Germinal center (tissue), 1 donor: ENCODE measurements at places on chromosomes 1 and 21.
A peak's percentile ranks its signal among the peaks of the same experiment; 100 is the strongest.

GRCh38 chr1:20124456-20125057, 5.2 kb upstream of the PLA2G2D start:
- DNase-seq, result no peak

DNA sequence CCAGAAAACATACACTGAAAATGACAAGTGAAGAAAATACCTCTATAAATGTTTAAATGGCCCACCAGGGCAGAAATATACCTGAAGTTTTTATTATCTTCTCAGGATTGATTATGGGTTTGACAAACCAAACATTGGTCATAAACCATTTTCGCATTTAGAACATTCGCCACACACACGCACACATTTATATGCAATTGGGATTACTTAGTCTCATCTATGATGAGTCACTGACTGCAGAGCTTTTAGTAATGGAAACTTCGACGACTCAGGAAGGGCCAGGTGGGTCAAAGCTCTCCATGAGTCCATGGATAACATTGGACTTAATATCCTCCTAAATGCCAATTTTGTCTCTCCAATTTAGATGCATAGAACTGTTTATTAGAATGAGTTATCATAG, 16.9 kb downstream of the NRDC start:
- no peak for DNase-seq

GRCh38 chr1:201501144-201501543, 5.8 kb downstream of the CSRP1 start:
- no peak for DNase-seq

DNA sequence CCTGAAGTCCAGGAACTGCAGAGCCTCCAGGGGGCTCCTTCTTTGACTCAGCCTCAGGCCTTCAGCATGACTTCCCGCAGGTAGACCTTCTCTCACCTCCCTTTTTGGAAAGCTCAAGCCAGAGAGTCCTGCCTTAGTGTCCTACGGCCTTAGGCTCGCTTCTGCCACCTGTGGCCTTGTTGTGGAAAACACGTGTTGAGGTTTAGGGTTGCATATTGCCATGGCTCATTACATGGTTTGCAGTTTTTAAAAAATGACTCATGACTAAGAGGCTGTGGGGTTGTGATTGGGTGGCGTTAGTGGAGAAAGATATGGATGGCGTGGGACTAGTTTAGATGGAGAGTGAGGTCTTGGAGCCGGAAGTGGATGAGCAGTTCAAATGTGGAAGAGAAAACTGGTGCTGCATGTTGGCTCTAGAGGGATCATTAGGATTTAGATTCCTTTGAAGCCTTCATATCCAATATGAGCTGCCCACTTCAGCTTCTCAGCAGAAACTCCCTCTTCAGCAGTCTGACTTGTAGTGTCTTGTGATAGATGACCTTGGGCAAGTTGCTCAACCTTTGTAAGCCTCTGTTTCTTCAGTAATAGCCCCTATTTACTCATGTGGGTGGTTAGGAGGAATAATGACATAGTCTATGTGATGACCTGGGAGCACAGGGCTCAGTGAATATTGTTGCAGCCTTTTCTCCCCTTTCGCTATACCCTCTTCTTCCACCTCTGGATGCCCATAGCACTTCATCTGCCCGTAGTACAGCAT, 6.5 kb upstream of the FGGY start:
- DNase-seq, result peak; percentile 30

DNA sequence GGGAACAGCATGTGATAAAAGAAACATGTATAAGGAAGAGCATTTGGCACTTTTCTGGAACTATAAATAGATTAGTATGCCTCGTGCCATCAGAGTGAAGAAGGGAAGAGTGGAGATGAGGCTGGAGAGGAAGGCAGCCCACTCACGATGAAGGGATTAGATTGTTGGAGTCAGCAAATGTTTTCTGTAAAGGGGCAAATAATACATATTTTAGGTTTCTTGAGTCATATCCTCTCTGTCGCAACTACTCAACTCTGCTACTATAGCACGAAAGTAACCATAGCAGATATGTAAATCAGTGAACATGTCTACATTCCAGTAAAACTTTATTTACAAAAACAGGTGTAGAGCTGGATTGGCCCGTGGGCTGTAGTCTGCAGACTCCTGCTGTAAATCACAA, 147.8 kb downstream of the TENT5C start:
- no peak for DNase-seq

- peak; percentile 53 for DNase-seq
Observed at GRCh38 chr1:182616130-182617013, 12.2 kb upstream of the RGS16 start.

DNA sequence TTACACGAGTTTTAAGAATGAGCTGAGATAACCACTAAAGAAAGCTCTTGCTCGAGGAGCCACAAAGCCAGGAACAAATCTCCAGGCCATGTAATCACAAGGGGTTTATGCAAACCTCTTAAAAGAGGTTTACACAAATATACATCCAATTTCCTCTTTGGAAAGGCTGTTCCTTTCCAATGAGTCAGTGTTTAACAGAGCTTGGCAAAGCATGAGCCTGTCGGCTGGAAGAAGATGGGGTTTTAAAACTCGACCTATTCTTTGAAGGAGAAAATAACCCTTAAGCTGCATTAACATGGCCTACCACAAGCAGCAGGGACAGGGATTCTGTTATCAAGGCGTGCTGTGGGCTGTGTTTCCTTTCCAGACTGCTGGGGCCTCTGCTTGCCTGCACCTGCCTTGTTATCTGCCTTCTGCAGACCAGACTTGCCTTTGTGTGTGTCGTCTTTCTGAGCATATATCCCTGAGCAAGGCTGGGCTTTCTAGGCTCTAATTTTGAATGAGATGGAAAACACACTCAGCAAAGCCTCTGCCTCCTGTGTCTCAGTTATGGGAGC, 40.6 kb upstream of the CYP2J2 start:
- DNase-seq, result no peak

DNA sequence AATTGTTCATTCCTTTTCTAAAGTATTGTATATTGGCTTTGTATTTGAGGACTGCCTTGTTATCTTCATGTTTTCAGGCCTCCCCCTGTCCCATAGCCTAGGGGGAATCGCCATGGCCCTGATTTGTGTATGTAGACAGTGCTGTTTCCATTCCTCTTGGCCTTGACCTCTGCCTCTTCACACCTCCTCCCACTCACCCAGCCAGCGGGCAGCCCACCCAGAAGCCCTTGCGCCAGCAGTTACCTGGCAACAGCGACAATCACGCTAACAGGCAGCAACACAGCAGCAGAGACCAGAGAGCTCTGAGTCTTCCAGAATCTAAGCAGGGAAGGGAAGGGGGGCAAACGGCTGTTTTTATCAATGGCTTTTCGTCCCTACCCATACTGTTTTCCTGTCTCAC, 50.0 kb upstream of the NPL start:
- no peak for DNase-seq

- DNase-seq, result no peak
Observed at GRCh38 chr21:36966821-36967768, 626 bp upstream of the HLCS start.

GRCh38 chr1:115685029-115685705, 43.4 kb downstream of the VANGL1 start:
- no peak for DNase-seq

DNA sequence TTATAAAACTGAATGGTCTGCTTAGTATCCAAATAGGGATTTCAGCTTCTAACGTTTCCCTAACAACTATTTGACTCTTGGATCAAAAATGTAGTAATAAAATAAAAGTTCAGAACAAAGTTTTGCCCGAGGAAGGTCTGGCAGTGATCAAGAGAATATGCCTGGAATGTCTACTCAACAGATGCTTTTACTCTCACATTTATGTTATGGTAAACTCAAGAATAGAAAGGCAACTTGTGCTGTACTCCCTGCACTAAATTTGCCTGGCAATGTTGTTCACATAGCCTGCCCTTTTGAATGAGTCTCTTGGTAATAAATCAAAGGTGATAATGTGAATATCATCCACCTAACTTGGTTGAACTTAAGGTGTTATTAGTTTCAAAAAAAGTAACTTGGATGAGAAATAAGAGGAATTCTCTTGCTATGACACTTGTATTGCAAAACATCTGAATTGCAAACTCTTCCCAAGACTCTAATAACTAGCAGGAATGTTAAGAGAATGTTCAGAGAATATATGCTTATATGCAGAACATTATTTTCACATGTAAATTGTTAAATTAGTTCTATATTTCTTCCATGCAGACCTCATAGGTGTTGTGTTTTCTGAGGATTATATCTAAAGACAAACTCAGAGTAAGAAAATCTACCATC, 215.8 kb downstream of the COL24A1 start:
- no peak for DNase-seq

GRCh38 chr21:31772674-31773555, 41.0 kb upstream of the SCAF4 start:
- peak; percentile 74 for DNase-seq

- no peak for DNase-seq
Observed at GRCh38 chr21:42225571-42226155, 6.7 kb downstream of the ABCG1 start.

- no peak for DNase-seq
Observed at GRCh38 chr21:43311301-43311817, 115.6 kb downstream of the SIK1 start.

- no peak for DNase-seq
Observed at GRCh38 chr1:3431266-3431665, 23.2 kb upstream of the ARHGEF16 start.

DNA sequence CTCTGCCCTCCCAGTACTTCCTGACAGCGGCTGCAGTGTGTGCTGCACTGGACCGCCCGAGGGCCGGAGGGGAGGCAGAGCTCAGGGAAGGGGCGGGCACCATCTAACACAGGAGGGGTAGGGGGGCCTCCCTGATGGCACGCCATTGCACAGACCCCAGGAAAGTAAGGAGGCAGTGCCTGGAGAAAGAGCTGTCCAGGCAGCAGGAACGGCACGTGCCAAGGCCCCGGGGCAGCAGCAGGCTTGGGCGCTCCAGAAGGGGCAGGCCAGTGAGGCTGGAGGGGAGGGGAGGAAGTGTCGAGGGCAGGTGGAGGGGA, 110.7 kb downstream of the CRYAA start:
- DNase-seq, result no peak

DNA sequence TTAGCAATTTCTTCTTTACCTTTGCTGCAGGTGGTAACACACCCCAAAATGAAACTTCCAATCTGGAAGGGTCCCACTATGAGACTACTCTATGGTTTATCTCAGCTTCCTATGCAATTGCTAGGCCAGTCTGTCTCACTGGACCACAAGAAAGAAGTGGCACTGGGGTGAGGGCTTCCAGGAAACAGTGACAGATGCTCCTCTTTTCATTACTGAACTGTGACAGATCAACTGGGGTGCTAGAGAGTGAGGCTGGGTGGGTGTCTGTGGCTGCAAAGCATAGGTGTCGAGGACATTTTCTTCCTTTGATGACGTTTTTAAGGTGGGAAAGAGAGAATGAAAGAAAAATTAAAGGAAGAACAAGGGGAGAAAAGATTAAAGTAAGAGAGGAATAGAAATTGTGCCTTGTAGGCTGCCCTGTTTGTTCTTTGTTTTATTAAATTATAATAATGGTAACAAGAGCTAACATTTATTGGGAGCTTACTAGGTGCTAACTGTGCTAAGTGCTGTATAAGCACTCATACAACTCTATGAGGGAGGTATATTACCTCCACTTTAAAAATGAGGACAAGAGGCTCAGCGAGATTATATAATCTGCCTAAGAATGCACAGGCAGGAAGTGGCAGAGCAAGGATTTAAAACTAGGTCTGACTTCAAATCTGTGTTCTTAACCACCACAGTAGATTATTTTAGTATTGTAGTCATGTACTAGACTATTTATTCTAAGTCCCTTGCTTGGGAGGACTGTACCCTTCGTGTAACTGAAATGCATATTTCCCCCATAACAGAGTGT, 27.8 kb upstream of the DMRTA2 start:
- DNase-seq, result no peak

DNA sequence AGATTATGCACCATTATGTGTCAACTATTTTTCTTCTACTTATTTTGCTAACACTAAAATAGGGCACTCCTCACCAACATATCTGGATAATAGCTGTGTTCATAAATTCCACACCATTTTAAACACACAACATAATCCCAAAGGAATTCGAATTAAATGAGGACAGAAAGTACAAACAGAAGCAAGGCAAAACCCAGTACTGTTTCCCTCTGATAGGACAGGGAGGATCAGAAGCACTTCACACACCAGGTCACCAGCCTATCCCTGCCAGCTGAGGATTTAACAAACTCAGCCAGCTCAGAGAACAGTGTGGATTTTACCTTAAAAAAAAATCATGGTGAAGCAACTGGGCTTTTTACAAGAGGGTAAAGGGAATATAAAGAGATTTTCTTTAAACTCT, 20.0 kb downstream of the CRYZ start:
- no peak for DNase-seq

DNA sequence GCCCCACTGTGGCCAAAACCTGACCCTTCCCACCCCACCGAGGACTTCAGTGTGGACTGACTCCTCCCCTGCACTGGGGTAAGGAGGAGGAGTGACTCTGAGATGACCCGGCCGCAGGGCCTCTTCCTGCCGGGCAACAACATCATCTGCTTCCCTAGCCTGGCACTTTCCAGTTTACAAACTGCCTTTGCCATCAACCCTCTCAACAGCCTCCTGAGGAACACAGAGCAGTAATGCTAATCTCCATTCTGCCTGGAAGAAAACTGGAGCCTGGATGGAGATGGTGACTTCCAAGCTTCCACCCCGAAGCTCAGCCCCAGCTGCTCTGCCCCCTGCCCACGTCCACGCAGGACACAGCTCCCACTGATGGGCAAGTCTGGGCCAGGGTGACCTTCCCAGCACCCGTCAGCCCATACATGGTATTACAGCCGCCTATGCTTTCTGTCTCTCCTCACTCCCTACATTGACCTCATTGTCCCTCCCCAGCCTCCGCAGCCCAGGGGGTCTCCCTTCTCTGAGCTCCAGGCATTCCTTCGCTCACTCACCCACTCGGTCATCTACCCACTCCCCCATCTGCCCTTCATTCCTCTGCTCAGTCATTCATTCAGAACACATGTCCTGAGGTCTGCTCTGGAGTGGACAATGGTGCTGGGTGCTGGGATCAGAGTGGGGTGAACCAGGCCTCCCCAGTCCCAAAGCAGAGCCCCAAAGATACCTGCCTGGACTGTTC, 34.2 kb downstream of the RAP1GAP start:
- no peak for DNase-seq

GRCh38 chr1:43358121-43358745, 548 bp upstream of the CDC20 start:
- peak; percentile 23 for DNase-seq

DNA sequence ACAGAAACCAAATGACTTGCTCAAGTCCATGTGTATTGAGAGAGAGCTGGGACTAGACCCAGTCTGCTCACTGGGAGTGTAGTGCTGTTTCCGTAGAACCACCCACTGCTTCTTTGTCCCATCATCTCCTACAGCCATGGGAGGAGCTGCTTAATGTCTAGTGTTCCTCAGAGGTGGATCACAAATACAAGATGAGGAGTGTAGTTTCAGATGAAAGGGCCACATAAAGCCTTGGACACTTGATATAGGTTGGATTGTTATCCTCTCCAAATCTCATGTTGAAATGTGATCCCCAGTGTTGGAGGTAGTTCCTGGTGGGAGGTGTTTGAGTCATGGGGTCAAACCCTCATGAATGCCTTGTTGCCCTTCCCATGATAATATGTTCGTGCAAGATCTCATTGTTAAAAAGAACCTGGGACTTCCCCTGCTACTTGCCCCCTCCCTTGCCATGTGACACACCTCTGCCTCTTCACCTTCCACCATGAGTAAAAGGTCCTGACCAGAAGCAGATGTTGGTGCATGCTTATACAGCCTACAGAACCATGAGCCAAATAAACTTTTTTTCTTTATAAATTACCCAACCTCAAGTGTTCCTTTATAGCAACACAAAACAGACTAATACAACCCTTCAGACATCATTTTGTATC, 127.5 kb upstream of the DNAH14 start:
- no peak for DNase-seq

- DNase-seq, result peak; percentile 97
Observed at GRCh38 chr1:37553927-37554808, at the start of gene SNIP1. Gene SNIP1 (minus strand): TSS chr1:37554293. CDS start chr1:37554229, 64 bp downstream.
